ENCODE measurements at places on chromosomes 4 and X.

DNA sequence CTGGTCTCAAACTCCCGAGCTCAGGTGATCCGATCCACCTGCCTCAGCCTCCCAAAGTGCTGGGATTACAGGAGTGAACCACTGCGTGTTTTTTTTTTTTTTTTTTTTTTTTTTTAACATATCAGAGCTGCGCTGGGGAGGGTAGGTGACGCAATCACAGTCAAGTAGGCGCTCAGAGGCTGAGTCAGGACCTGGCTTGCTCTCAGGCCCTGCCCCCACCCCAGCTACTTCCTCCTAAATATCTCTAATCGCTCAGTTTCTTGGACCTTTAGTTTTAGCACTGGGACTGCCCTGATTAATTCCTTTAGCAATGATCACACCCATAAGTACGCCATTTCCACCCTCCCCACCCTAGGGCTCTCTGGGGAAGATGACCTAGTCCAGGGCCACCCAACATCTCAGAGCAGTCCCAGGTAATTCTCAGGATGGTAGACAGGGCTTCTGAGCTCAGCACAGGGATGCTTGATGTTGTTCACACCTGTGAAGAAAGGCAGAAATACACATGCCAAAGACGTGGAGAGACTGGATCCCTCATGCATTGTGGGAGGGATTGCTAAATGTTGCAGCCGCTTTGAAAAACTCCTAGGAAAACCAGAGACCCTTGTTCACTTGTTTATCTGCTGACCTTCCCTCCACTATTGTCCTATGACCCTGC, 50.2 kb downstream of the DDX3X start:
- DNase-seq = no peak

DNA sequence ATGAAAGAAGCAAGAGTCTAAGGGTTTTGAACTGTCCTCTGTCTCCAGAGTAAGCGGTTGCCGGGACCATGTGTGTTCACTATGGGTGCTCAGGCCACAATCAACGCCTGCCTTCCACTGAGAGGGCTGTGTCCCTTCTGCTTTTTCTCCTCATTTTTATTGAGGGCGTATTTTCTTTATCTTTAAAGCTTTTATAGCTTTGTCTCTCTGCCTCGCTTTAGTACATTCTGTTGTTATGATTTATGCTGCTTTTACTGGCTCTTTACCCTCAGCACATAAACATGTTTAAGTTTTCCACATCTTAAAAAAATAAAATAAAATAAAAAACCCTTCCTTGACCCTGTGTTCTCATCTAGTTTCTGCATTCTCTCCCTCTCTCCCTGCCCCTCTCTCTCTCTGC, 42.4 kb upstream of the ATP6AP2 start:
- DNase-seq = no peak

DNA sequence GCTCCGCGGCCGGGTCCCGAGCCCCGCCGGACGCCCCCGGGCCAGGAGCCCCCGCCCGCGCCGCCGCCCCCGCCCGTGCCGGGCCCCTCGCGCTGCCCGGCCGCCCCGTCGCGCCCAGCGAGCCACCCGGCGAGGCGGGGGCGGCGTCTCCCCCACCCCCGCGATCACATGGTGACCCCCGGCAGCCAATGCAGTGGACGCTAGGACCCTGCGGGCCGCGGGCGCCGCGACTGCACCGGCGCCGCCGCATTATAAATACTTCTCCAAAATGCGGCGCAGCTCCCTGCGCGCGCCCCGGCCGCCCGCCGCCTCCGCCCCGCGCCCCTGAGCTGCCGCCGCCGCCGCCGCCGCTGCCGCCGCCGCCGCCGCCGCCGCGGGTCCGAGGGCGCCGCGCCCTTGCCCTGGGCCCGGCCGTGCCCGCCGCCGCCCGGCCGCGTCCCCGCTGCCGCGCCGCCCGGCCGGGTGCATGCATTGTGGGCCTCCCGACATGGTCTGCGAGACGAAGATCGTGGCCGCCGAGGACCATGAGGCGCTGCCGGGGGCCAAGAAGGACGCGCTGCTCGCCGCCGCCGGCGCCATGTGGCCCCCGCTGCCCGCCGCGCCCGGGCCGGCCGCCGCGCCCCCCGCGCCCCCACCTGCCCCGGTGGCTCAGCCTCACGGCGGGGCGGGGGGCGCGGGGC, at the start of gene NAT8L:
Gene NAT8L, plus strand, starts transcription at position 282 of the 680 bp plus-strand sequence. Its CDS starts 185 bp downstream, at position 467.
- no peak for DNase-seq

- no peak for DNase-seq
These were observed 36.8 kb upstream of the ARSD start for GRCh38 chrX:2965965-2966364.

- no peak for DNase-seq
These were observed 886.4 kb upstream of the ADGRL3 start for GRCh38 chr4:60313611-60314178.

- no peak for DNase-seq
These were observed 364.2 kb downstream of the ADAM29 start for GRCh38 chr4:175282407-175282806.

DNA sequence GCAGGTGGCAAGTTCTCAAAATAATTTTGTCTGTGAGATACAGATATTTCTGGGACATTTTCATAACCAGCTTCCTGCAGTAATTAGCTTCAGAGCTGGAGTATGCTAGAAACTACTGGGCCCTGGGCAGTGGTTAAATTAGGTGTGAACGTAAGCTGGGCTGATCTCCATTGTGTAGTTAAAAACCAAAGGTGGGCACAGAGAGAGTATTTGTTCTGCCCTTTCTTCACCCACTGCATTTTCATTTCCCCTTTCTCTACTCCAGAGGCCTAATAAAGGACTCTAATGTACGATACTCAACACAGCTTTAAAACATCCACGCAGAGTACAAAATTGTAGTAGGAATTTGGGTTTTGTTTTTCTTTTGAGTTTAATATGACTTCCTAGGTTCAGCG, 252.7 kb downstream of the SPRY1 start:
- DNase-seq = no peak

DNA sequence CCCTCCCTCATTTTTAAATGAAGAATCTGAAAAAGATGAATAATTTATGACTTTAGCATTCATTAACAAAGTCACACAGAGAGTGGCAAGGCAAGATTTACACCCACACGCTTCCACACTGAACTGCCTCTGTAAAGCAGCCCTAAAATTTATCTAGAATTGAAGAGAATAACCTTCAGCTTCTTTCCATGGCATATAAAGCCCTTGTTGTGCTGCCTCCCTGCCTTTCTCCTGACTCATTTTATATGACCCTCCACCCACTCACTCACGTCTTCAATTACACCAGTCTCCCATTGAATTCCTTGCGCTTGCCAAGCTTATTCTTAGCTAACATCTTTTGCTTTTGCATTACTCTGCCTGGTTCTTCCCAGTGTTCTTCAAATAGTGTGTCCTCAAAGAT, 2649.3 kb downstream of the PCDH7 start:
- no peak for DNase-seq
